ENCODE measurements at places on chromosomes 7 and 10. TPM values are rescaled to one million over a fixed set of nuclear protein-coding genes. Genes with fewer than 3 reads are reported as not detected.

ERVW-1 gene
- total RNA-seq: not detected

FANK1 gene
- total RNA-seq: not detected

WNT8B gene
- 0.38 TPM for total RNA-seq

MMD2 gene
- not detected for total RNA-seq

TFEC gene
- 0.20 TPM for total RNA-seq

MKX gene
- total RNA-seq: 0.08 TPM

MSRB2 gene
- 9.0 TPM for total RNA-seq

POLR2J2 gene
- 13.4 TPM for total RNA-seq

ZNF32 gene
- total RNA-seq: 23.4 TPM

CYP26A1 gene
- not detected for total RNA-seq

MYH16 gene
- not detected for total RNA-seq

OR2A7 gene
- 4.5 TPM for total RNA-seq

GPR85 gene
- not detected for total RNA-seq

PRTFDC1 gene
- 0.81 TPM for total RNA-seq

GIMAP5 gene
- total RNA-seq: 149 TPM

TUBB8 gene
- total RNA-seq: not detected

CALML3 gene
- total RNA-seq: not detected

ABCC2 gene
- 1.7 TPM for total RNA-seq

CALHM3 gene
- 0.14 TPM for total RNA-seq

FAM25A gene
- not detected for total RNA-seq

EIF5AL1 gene
- 1.8 TPM for total RNA-seq

SLC26A5 gene
- total RNA-seq: not detected

TMEM196 gene
- not detected for total RNA-seq

CLDN3 gene
- not detected for total RNA-seq

GHRHR gene
- not detected for total RNA-seq

BICC1 gene
- not detected for total RNA-seq

VIPR2 gene
- total RNA-seq: 0.30 TPM

SEMA3E gene
- total RNA-seq: not detected

TYW1B gene
- total RNA-seq: 3.9 TPM

HOXA6 gene
- not detected for total RNA-seq

OIT3 gene
- not detected for total RNA-seq

PLPP4 gene
- total RNA-seq: not detected

UCMA gene
- not detected for total RNA-seq

ANKRD30A gene
- total RNA-seq: not detected

FAM25C gene
- not detected for total RNA-seq

PDE6C gene
- not detected for total RNA-seq

FEZF1 gene
- not detected for total RNA-seq

LIPJ gene
- not detected for total RNA-seq

COBL gene
- total RNA-seq: not detected

FGFBP3 gene
- 1.6 TPM for total RNA-seq

TUBAL3 gene
- not detected for total RNA-seq

MRC1 gene
- not detected for total RNA-seq

NCAPG2 gene
- 113 TPM for total RNA-seq

MRLN gene
- not detected for total RNA-seq

CALCR gene
- not detected for total RNA-seq

ADAMTS14 gene
- total RNA-seq: not detected

MYOF gene
- 0.25 TPM for total RNA-seq

SSC4D gene
- total RNA-seq: 0.31 TPM

ADAM8 gene
- 91.0 TPM for total RNA-seq

PAPOLB gene
- total RNA-seq: not detected

TRIM50 gene
- not detected for total RNA-seq

GRM8 gene
- total RNA-seq: not detected

TMEM139 gene
- total RNA-seq: 1.6 TPM

Measured in activated naive CD4-positive, alpha-beta T cell treated with anti-CD3 and anti-CD28 coated beads, Interleukin-2, amount 10 ng/mL, durations not matched to agents 5 hours and 36 hours (primary cell).